Thymus (tissue), 14 donors: ENCODE measurements at places on chromosomes 16 and 17. TPM values are rescaled to one million over a fixed set of nuclear protein-coding genes. Genes with fewer than 3 reads are reported as not detected.

DNA sequence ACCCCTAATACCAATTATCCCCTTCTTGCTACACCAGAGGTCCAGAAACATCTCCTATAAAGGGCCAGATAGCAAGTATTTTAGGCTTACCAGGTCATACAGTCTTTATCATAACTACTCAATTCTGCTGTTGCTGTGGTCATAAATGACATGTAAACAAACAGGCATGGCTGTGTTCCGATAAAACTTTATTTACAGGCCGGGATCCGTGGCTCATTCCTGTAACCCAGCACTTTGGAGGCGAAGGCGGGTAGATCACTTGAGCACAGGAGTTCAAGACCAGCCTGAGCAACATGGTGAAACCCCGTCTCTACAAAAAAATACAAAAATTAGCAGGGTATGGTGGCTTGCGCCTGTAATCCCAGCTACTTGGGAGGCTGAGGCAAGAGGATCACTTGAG, 12.3 kb downstream of the ASGR1 start:
- H3K27me3 ChIP-seq, result no peaks in the 10 kb centered on the region
- no peak for DNase-seq
- no peak overlapping the region for H3K4me3 ChIP-seq
- H3K4me1 ChIP-seq, result no peaks in the 10 kb centered on the region
- no peaks in the 10 kb centered on the region for H3K36me3 ChIP-seq
- no peak overlapping the region for H3K27ac ChIP-seq

GRCh38 chr16:24686678-24687077, 42.8 kb upstream of the TNRC6A start:
- no peak for DNase-seq
- H3K4me1 ChIP-seq, result no peaks in the 10 kb centered on the region
- H3K36me3 ChIP-seq, result no peaks in the 10 kb centered on the region
- H3K27me3 ChIP-seq, result no peaks in the 10 kb centered on the region

- no peaks in the 10 kb centered on the region for H3K36me3 ChIP-seq
- H3K27me3 ChIP-seq, result peaks cover 10% of the 10 kb centered on the region
- H3K27ac ChIP-seq, result no peak overlapping the region
- no peak overlapping the region for H3K4me3 ChIP-seq
Measured at GRCh38 chr17:6365200-6365943, 69.5 kb downstream of the AIPL1 start.

DNA sequence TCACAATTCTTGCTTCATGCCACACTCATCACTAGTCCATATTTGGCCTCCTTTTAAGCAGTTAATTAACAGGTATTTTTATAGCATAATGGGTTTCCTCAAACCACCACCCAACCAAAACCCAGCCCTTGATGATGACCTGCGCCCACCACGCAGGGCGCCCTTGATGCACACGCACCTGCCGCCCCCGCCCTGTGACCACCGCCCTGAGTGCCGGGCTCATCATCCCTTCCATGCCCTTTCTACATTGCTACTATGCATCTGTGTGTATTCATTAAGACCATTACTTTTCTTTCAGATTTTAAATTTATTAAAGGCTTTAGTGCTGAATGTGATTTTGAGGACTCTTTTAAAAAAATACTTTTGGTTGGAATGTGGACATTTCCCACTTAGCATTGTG, 204.8 kb upstream of the CHMP6 start:
- DNase-seq, result no peak
- H3K36me3 ChIP-seq, result peaks cover 5% of the 10 kb centered on the region
- H3K27ac ChIP-seq, result no peak overlapping the region
- no peak overlapping the region for H3K4me3 ChIP-seq

DNA sequence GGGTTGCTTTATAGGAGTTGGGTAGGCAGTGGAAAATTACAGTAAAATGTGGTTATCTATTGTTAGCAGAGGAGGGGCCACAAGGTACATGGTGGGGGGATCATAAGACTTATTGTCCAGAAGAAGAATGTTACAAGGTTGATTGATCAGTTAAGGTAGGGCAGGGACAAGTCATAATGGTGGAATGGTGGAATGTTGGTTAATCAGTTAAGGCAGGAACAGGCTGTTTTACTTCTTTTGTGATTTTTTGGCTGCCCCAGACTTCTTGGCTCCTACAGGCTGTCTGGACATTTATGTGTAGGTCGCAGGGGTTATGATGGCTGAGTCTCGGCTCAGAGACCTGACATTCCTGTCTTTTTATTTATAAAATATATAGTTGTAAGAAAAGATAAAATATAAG, 2277.1 kb downstream of the TP53TG3F start:
- no peaks in the 10 kb centered on the region for H3K27me3 ChIP-seq
- no peak for DNase-seq
- no peak overlapping the region for H3K4me3 ChIP-seq
- no peaks in the 10 kb centered on the region for H3K4me1 ChIP-seq
- H3K36me3 ChIP-seq, result no peaks in the 10 kb centered on the region

Gene SHISA9
- 0.05 TPM for total RNA-seq

GRCh38 chr17:15250135-15250860, 14.8 kb downstream of the PMP22 start:
- no peaks in the 10 kb centered on the region for H3K4me1 ChIP-seq
- no peaks in the 10 kb centered on the region for H3K36me3 ChIP-seq
- DNase-seq, result no peak
- H3K4me3 ChIP-seq, result no peak overlapping the region
- no peaks in the 10 kb centered on the region for H3K27me3 ChIP-seq
- no peak overlapping the region for H3K27ac ChIP-seq

DNA sequence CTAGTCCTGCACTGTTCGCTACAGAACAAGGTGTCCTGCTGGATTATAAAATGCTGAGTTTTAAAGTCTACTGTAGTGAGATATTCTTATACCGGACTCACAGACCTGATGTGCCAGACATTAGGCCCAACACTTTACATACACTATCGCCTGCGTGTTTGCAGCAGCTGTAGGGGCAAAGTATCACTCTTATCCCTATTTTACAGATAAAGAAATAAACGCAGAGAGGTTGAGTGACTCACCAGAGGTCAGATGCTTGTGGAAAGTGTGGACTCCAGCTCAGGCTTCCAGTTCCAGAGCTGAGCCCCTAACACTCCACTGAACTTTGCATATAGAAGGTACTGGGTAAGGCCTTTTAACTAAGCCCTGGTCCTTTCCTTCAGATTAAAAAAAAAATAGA, 47.4 kb downstream of the PLXDC1 start:
- no peak overlapping the region for H3K27ac ChIP-seq
- H3K27me3 ChIP-seq, result peaks cover 26% of the 10 kb centered on the region
- H3K4me1 ChIP-seq, result no peaks in the 10 kb centered on the region
- no peak for DNase-seq
